ENCODE measurements at places on chromosomes 12 and 14. TPM values are rescaled to one million over a fixed set of nuclear protein-coding genes. Genes with fewer than 3 reads are reported as not detected.

DEPDC4 gene
- not detected for total RNA-seq

EXOC3L4 gene
- 0.42 TPM for total RNA-seq

C12orf54 gene
- total RNA-seq: not detected

ASCL1 gene
- not detected for total RNA-seq

SMCO3 gene
- not detected for total RNA-seq

RAB5B gene
- total RNA-seq: 125 TPM

GLT8D2 gene
- 11.7 TPM for total RNA-seq

USP44 gene
- 3.3 TPM for total RNA-seq

RHOJ gene
- 13.1 TPM for total RNA-seq

FSCB gene
- not detected for total RNA-seq

CACNA1C gene
- total RNA-seq: 48.5 TPM

CCDC177 gene
- total RNA-seq: not detected

LTBP2 gene
- 88.4 TPM for total RNA-seq

ADAM21 gene
- not detected for total RNA-seq

BEGAIN gene
- total RNA-seq: 3.5 TPM

NEDD1 gene
- total RNA-seq: 16.8 TPM
